ENCODE measurements at places on chromosomes 6 and 20.
A peak's percentile ranks its signal among the peaks of the same experiment; 100 is the strongest.

DNA sequence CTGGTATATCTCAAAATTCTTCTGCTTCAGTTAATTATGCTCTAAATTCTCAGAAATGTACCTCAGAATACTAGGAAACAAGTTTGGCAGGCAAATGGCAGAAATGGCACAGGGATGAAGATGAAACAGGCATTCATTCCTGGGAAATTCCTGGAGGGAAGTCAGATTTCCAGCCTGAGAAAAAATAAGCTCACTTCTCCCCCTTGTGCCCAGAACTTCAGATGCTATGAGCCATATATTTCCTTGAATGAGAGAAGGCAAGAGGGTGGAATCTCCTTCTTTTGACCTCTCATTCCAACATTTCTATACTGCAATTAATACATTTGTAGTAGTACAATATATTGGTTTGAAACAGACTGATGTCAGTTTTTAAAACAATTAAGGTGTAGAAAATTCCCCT is 22.8 kb downstream of the RGS17 start:
- DNase-seq = no peak

- DNase-seq = peak; percentile 49
Measured at GRCh38 chr20:63686492-63687321, 9.7 kb upstream of the TNFRSF6B start.

DNA sequence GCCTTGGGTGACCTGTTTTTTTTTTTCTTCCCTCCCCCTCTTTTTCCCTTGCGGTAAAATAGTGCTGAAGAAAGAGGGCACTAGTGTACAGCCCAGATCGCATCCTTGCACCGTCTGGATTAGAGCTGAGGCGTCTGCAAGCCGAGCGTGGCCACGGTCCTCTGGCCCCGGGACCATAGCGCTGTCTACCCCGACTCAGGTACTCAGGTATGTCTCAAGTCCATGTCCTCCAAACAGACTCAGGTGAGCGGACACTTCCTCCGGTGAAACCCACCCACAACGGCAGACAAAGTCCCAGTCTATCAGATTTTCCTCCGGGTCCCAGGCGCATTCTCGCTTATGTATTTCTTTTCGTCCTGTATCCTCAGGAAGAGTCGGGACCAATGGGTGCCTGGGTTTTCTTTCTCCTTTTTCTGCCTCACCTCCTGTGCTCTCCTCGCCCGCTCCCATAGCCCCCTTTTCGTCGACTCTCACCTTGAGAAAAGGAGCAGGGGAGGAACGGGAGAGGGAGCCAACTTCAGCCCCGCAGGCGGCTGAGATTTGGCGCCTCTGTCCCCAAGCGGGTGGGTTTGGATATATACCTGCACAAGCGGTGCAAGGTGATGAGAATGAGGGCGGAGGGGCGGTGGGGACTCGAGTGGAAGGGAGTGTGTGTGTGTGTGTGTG is 1.1 kb upstream of the GRM1 start:
- no peak for DNase-seq

GRCh38 chr20:60054716-60055634 is 96.8 kb downstream of the CDH26 start:
- DNase-seq = no peak

DNA sequence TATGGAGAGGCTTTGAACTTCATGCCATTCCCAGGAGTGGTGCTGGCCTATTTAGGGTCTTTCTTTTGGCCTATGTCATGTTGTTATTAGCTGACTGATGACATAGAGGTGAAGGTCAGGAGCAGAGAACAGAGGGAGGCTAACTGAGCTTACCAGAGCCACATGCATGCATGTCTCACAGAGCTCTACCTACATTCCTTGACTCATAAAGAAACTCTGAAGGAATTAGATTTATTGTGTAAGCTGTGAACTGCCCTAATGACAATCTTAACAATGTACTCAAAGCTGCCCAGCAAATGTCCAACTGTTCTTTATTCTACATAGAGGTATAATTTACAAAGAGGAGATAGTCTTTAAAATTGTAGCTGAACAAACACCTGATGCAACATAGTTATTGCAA is 192.7 kb upstream of the CNR1 start:
- DNase-seq = no peak

DNA sequence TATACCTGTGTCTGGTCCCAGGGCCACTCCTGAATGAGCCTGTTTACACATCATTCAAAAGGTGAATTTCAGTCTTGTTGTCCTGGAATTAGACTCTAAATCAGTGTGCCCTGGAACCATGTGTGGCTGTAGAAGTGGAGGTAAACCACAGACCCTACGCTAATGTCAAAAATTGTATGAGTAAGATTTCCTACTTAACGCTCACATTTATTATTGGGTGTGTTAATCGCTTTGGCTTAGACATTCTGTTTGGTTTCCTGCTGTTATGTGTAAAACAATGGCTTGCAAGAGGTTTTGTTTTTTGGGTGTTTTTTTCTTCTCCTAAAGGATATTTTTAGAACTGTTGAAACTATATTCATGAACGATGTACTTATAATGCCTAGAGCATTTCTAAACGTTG is 19.3 kb downstream of the PLCB1 start:
- no peak for DNase-seq

DNA sequence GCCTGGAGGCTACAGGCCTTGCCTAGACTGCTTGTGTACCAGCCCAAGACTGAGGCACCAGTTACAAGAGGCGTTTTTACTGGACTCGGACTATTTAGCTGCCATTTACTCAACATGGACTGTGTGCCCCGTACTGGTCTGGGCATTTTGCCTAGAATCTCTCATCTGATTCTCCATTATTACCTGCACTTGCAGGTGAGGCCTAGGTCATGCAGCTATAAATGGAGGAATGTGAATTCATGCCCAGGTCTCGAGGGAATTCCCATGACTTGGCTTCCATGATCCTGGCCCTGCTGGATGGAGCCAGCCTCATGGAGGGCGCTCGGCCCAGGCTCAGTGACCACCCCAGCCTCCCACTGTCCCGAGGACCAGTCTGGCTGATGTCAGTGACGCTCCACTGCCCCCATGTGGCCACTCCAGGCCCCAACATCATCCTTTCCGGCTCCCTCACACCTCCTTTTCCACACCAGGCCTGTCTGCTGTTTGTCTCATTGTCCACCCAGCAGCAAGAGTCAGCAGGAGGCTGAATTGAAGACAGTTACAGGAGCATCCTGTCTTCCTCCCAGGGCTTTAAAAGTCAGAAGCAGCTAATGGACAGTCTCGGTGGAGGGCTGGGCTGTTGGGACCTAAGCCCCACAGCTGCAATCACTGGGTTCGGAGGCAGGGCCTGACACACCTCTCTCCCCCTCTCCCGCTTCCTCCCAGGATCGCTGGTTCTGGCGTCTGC is 8.7 kb downstream of the MMP24OS start:
- DNase-seq = peak; percentile 69

Measured in thyroid gland (tissue), 4 donors.